Activated T-helper 9 cell treated with anti-CD3 and anti-CD28 coated beads, Interleukin-2, amount 50 U/mL, for 16 hours (primary cell): ENCODE measurements at places on chromosomes 12 and 14.

GRCh38 chr12:32181498-32182175 lies 75.0 kb downstream of the BICD1 start:
- DNase-seq: no peak

DNA sequence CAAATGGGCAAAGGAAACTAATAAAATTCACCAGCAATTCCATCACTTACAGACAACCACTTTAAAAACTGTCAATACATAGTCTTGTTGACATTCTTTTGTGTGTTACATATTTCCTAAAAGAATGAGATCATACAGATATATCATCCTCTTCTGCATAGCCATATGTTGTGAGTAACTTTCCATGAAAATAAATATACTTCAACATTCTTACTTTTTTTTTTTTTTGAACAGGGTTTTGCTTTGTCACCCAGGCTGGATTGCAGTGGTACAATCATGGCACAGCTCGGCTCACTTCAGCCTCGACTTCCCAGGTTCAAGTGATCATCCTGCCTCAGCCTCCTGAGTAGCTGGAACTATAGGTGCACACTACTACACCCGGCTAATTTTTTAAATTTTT lies 20.9 kb downstream of the ZC2HC1C start:
- no peak for DNase-seq

DNA sequence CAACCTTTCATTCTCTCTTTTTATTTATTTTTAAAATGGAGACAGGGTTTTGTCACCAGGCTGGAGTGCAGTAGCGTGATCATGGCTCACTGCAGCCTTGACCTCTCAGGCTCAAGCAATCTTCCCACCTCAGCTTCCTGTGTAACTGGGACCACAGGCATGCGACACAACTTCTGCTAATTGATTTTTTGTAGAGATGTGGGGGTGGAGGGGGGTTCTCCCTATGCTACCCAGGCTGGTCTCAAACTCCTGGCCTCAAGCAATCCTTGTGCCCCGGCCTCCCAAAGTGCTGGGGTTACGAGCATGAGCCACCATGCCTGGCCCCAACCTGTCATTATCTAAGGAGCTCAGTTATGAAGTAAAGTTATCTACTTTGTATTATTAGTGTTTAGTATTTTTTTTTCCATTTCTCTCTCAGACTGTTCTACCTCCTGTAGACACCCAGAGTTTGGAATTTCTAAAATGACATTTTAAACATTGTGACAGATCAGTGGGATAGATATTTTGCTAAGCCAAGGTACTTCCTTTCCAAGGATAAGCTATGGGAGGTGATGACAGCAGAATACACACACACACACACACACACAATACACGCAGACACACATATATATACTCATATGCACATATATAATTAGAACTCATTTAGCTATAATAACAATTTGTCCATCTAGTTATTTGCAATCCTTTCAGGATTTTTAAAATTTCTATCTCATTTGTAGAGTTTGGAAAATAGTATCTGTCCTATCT lies 2.1 kb upstream of the USP44 start:
- DNase-seq: no peak

- no peak for DNase-seq
Observed at GRCh38 chr12:70091021-70091521, 152.2 kb upstream of the CNOT2 start.

DNA sequence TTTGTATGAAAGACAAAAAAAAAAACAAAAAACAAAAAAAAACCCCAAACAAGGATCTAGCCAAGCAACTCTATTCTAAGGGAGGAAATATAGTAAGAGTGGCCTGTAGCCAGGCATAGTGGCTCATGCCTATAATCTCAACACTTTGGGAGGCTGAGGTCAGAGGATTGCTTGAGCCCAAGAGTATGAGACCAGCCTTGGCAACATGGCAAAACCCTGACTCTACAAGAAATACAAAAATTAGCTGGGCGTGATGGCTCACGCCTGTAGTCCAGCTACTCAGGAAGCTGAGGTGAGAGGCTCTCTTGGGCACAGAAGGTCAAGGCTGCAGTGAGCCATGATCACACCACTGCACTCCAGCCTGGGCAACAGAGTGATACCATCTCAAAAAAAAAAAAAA lies 47.9 kb downstream of the TMEM117 start:
- no peak for DNase-seq

DNA sequence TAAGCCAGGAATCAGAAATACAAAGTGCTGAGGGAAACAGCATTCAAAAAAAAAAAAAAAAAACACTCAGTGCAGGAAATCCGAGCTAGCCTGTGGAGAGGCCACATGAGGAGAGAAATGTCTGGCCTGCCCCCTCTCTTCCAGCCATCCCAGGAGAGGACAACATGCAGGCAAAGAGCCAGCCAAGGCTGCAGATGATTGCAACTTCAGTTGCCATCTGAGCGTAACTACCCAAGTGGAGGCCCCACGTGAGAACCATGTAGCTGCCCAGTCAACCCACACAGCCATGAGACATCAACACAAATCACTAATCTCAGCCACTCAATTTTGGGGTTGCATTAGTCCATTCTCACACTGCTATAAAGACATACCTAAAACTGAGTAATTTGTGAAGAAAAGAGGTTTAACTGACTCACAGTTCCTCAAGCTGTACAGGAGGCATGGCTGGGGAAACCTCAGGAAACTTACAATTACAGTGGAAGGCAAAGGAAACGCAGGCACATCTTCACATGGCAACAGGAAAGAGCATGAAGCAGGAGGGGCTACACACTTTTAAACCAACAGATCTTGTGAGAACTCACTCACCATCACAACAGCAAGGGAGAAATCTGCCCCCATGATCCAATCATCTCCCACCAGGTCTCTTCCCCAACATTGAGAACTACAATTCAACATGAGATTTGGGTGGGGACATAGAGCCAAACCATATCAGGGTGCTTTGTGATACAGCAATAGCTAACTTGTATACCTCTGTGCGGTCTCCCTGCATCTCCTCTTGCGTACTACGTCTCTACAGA lies 161.1 kb downstream of the PIWIL1 start:
- no peak for DNase-seq

GRCh38 chr12:112532106-112532505 lies 113.4 kb downstream of the PTPN11 start:
- DNase-seq: no peak

- DNase-seq: no peak
Observed at GRCh38 chr14:90405101-90405500, 8.3 kb downstream of the CALM1 start.

- DNase-seq: no peak
Observed at GRCh38 chr12:49400304-49400703, 33.0 kb downstream of the SPATS2 start.

- no peak for DNase-seq
Observed at GRCh38 chr14:35959835-35960234, 133.7 kb downstream of the BRMS1L start.

DNA sequence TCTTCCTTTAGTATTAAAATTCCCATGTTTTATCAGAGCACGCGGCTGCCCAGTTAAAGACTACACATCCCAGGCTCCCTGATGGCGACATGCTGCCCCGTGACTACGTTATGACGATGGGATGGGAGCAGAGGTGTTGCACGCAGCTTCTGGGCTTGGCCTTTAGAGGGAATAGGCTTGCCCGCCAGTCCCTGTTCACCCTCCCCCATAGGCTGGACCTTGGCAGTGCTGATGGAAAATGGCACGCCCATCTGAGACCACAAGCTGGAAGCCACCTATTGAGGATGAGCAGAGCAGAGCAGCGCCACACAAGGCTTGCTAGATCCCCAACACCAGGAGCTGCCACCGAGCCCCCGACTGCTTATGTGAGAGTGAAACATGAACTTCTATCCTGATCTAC lies 24.7 kb downstream of the TTC7B start:
- no peak for DNase-seq

DNA sequence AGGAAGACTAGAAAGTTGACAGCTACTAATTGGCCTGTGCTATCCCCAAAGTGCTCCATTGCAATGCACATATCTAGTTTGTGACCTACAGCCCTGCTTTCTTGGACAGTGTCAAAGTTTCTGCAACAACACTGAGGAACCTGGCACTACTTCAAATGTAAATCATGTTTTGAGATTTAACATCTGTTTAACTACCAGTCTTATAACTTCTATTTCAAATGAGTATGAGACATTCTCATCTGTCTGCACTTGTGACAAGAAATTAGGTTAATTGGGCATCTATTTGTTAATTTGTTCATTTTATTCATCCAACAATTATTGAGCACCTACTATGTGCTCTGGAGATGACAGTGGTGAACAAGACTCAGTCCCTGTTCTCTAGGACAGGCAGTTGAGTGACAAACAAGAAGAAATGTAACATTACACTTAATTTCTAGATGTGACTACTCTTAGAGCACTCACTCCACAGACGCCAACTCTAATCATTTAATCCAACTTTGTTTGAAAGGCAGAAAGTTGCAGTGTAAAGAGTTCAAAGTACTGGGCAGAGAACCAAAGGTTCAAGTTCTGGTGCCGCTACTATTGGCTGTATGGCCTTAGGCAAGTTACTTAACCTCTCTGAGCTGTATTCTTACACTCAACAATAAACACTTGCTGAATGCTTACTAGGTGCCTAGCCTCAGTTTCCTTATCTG lies 74.8 kb downstream of the HECTD4 start:
- no peak for DNase-seq

GRCh38 chr12:76554405-76555230 lies 5.0 kb downstream of the OSBPL8 start:
- DNase-seq: no peak

DNA sequence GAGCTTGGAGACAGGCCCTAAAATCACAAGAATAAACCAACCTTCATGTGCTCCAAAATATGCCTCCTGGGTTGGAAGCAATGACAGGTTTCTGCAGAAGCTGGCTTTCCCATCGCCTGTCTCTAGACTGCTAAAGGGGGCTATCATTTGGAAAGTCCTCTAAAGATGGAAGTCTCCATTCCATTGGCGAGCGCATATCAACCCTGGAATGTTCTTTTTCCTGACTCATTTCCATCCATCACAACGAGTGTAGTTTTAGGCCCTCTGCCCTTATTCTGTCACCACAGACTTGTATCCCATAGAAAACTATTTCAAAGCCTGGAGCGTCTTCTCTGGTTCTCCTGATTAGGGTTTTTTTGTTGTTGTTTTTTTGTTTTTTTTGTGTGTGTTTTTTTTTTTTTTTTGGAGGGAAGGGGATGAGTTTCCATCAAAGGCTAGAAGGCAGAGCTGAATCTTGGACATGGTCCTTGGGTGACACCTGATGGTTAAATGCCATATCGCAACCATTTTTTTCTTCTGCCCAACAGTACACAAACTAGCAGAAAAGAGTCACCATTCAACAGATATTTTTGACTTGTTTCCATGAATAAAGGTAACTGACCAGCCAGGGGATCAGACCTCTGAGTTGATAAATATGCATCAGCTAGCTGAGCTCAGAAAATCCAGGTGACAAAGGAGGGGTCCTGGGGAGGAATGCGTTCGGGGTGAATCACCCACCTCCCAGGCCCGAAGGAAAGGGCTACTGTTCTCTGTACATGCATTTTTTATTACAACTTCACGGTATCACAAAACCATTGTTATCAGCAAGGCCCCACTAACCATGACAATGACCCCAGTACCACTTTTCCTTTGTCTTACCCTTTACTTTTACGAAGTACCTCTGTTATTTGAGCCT lies 40.5 kb downstream of the KCNA5 start:
- no peak for DNase-seq

GRCh38 chr14:68376067-68376779 lies 416.6 kb downstream of the ZFP36L1 start:
- no peak for DNase-seq

DNA sequence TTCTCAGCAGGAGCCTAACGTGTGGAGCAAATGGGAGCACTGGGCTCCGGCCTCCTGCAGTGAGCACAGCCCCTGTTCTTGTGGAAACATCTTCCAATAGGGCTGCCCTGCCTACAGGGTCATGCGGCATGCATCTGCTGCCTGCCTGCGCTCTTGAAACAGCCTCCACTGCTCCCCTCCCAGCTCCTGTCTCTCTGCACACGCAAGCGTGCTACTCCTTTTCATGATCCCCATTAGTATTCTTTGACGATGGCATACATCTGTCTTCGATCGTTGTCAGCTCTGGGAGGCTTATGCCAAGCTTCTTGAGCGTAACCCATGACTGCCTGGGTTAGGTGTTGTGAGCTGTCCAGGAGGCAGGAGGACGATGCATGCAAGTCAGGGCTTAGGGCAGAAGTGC lies 23.1 kb downstream of the NTF3 start:
- DNase-seq: no peak

- DNase-seq: no peak
Observed at GRCh38 chr12:92898755-92899154, 30.3 kb downstream of the EEA1 start.

GRCh38 chr14:69468949-69469348 lies 15.6 kb upstream of the PLEKHD1 start:
- no peak for DNase-seq

GRCh38 chr12:120367924-120368788 lies 808 bp downstream of the MSI1 start:
- peak; percentile 12 for DNase-seq

DNA sequence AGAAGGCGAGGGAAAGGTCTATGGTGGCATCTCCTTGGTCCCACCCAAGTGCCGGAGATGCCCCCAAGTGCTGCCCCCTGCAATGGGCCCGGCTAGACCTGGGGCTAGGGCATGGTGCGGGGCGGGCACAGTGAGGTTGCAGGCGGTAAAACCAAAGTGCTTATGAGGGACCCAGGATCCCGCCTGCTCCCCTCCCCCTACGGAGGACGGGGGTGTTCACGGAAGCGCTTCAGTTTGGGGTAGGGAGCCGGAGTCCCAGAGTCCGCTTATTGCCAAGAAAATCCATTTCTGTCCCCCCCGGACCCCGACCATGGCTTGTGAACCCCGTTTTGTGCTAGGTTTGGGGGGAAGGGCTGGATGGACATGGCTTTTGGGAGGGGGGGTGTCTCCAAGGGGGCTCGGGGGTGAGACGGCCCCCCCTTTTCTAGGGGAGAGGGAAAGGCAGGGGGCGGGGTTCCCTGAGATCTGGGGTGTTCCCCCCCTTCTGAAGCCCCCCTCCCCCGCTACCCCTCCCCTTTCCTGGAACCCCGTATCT lies 5.4 kb upstream of the GPR84 start:
- no peak for DNase-seq

DNA sequence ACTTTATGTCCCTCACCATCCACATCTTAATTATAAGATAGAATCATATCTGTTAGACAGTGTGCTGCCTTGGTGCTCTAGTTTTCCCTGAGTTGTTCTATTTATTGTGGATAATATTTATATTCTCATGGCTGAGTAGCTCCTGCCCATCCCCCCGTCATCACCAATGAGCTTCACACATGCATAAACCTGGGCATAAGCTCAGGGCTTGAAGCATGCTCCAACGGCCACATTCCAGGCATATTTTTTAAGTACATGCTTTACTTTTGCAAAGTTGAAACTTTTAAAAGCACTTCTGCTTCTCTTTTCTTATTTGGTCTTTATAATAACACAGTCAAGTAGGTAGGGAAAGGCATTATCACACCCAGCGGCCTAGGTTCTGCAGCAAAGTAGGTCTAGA lies 3.4 kb upstream of the FBXO34 start:
- DNase-seq: no peak

DNA sequence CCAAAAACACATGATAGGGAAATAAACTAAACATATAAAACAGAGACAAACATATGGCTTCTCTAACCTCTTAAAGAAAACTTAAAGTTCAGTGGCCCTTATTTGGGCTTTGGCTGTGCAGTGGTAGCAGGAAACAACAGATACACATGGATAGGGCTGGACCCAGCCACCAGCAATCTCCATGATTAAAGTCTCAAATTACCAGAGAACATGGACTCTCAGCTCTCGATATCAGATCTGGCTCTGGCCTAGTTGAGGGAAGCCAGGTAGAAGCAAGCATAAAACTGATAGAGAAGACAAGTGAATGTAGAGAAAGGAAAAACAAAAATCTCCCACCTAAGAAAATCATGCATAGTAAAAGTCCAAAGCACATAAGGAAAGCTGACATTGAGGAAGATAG lies 164.8 kb downstream of the ITPR2 start:
- no peak for DNase-seq
